Tongue (tissue), 3 donors: ENCODE measurements at places on chromosomes 2 and 18.

- peak; percentile 66 for DNase-seq
These were observed 422.5 kb downstream of the LPIN1 start for GRCh38 chr2:12168791-12169388.

DNA sequence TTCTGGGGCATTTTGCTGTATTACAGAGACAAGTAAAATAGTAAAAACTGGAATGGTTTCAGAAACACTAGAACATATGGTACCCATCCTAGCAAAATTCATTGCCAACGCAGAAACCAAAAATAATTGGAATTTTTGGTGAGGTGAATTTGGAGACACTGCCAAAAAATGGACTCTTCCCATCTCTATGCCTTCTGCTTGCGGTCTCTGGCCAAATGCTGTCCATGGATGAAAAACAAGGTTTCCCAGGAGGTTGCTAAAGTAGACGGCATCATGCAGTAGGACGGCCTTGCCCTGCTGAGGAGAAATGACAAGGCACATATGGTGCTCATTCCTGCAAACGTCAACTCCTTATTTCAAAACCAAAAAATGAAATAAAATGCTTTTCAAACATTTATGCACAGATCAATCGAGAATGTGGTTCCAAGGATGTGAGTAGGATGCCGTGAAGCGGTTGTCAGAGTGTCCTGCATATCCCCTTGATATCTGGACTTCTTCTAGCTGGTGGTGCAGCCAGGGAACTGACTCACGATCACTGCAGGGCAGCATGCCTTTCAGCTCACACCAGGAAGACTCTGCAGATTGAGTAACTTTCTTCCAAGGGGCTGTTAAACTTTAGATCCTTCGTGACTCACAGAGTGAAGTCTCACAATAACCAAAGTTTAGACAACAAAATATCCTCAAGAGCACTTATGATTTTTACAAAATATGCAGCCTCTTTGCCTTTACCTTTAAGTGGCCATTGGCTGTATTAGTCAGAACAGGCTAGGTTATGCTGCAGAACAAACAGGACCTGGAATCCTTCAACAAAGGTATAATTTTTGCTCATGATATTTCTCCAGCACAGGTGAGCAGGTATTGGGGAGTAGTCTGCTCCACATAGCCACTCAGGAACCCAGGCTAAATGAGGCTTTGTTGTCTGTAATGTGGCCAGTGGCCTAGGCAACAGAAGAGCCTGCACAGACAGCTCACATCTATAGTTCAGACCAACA lies 149.4 kb upstream of the NDUFV2 start:
- DNase-seq, result peak; percentile 36

GRCh38 chr2:197793456-197793855 lies 8.3 kb upstream of the BOLL start:
- DNase-seq, result no peak

DNA sequence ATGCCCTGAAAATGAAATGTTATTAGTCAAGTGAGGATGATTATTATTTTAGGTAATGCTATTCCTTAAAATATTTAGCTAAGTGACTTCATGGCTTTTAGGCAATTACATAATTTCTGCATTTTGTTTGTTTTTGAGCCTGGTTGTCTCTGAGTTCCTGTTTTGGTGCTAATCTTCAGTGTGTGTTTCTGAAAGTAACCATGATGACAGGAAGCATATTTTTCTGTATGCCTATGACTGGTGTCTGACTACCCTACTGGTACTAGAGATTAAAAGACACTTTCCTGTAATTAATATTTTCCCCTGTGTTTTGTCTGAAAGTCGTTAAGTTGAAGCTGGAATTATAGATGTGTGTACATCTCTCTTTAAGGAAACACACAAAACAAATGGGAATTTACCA lies 295.0 kb upstream of the SPRED2 start:
- DNase-seq, result no peak

- DNase-seq, result peak; percentile 18
These were observed 31.4 kb upstream of the CHN1 start for GRCh38 chr2:175036582-175037018.

DNA sequence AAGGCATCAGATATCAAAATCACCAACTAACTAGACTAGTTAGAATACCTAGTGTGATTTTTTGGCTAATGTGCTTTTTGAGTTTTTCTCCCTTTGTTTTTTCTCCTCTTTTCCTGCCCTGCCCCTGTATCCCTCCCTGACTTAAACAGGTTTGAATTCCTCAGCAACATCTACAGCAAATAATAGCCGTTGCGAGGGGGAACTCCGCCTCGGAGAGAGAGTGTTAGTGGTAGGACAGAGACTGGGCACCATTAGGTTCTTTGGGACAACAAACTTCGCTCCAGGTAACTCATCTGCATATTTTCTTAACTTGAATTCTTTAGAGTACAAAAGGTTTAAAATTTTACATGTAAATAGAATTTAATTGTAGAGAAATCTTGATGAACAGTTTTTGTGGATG lies 45.0 kb downstream of the CLIP4 start:
- DNase-seq, result no peak

- peak; percentile 73 for DNase-seq
These were observed 235.3 kb downstream of the DYM start for GRCh38 chr18:49225160-49225559.

DNA sequence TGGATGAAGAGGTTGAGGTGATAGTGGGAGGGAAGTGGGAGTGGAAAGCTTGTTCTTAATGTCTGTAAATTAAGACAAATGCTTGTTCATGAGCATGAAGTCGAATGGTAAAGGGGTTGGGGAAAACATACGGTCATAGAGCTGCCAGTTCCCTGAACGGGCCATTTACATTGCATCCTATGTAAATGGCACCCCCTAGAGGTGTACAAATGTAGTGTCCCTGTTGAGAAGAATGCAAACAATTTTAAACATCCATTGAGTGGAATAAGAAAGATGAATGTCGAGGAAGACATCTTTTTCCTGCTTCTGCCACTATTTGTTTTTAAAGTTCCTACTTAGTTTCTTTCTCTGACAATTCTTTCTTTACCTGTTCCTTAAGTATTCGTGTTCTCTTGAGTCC lies 155.7 kb downstream of the RDH14 start:
- no peak for DNase-seq
